Thyroid gland (tissue), 4 donors: ENCODE measurements at places on chromosomes 5 and 9. TPM values are rescaled to one million over a fixed set of nuclear protein-coding genes. Genes with fewer than 3 reads are reported as not detected.

Gene SLC4A9
- 0.45 TPM for total RNA-seq

Gene ADAMTS16
- 0.13 TPM for total RNA-seq

Gene KIAA1958
- 8.7 TPM for total RNA-seq

Gene SPINK1
- not detected for total RNA-seq

Gene MRPS30
- total RNA-seq = 101 TPM

Gene ZBTB34
- 8.6 TPM for total RNA-seq

Gene PTGES2
- 94.1 TPM for total RNA-seq

Gene DPYSL3
- 23.7 TPM for total RNA-seq

Gene PARP8
- total RNA-seq = 111 TPM

Gene PLAC8L1
- not detected for total RNA-seq

Gene NEUROG1
- not detected for total RNA-seq

Gene RNF183
- not detected for total RNA-seq

Gene PROB1
- total RNA-seq = 2.1 TPM

Gene SPINK6
- not detected for total RNA-seq

Gene PCDH12
- total RNA-seq = 7.7 TPM

Gene CDX1
- total RNA-seq = not detected

Gene GALNT12
- total RNA-seq = 18.9 TPM

Gene PKD2L2
- not detected for total RNA-seq

Gene GRXCR2
- not detected for total RNA-seq

Gene UNC13B
- 19.1 TPM for total RNA-seq

Gene RASEF
- 65.5 TPM for total RNA-seq

Gene TOR2A
- 13.6 TPM for total RNA-seq

Gene CTSL
- 62.0 TPM for total RNA-seq

Gene TICAM2
- 2.0 TPM for total RNA-seq

Gene DNM1
- total RNA-seq = 5.1 TPM

Gene FLT4
- total RNA-seq = 52.8 TPM

Gene CTNNAL1
- total RNA-seq = 146 TPM

Gene HINT1
- total RNA-seq = 173 TPM

Gene SLC1A1
- total RNA-seq = 49.0 TPM

Gene AFAP1L1
- total RNA-seq = 22.3 TPM

Gene TRAF2
- total RNA-seq = 12.6 TPM

Gene ACTL7A
- total RNA-seq = not detected

Gene MARCOL
- not detected for total RNA-seq

Gene ZCCHC9
- total RNA-seq = 15.0 TPM

Gene CDH6
- 2.1 TPM for total RNA-seq

Gene ADCY2
- 1.7 TPM for total RNA-seq

Gene THBS4
- total RNA-seq = 4.5 TPM

Gene PHF19
- total RNA-seq = 24.1 TPM

Gene F2RL1
- 10.2 TPM for total RNA-seq

Gene DTWD2
- 29.7 TPM for total RNA-seq

Gene ALDH7A1
- 42.8 TPM for total RNA-seq

Gene PTGDS
- 39.5 TPM for total RNA-seq

Gene NUTM2G
- not detected for total RNA-seq

Gene FAF2
- 45.9 TPM for total RNA-seq

Gene PCDHA12
- 9.6 TPM for total RNA-seq

Gene SLIT3
- 58.0 TPM for total RNA-seq

Gene ACOT12
- total RNA-seq = not detected

Gene DNAH5
- 1.3 TPM for total RNA-seq

Gene HTR4
- total RNA-seq = not detected

Gene ADRB2
- 3.9 TPM for total RNA-seq

Gene GNA14
- 13.9 TPM for total RNA-seq

Gene GPX8
- total RNA-seq = 35.6 TPM

Gene ZER1
- total RNA-seq = 81.0 TPM

Gene FIBCD1
- not detected for total RNA-seq

Gene C1QTNF3
- total RNA-seq = 9.3 TPM

Gene ANXA6
- 283 TPM for total RNA-seq

Gene EDIL3
- 4.1 TPM for total RNA-seq
